Osteocyte (in vitro differentiated cells): ENCODE measurements at places on chromosomes 1 and 21.

GRCh38 chr1:52190500-52191252 lies 48.8 kb downstream of the ZFYVE9 start:
- no peak for DNase-seq

- DNase-seq: no peak
Observed at GRCh38 chr21:31727181-31727580, 4.7 kb downstream of the SCAF4 start.

DNA sequence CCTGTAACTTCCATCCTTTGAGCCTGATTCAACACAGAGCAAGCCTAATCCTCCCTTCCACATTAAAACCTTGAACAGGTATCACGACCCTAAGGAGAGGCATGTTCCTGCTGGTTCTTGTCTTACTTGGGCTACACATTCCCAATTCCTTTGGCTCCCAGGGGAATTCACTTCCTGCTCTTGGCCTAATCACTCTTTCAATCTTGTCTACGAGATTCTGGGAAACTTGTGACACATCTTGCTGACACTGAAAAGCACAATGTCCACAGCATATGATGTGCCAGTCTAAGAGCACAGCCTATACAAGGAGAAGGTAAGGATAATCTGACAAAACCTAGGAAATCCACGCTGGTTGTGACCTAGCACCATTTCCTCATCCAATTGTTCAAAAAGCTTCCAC lies 163.9 kb downstream of the GABPA start:
- DNase-seq: no peak

DNA sequence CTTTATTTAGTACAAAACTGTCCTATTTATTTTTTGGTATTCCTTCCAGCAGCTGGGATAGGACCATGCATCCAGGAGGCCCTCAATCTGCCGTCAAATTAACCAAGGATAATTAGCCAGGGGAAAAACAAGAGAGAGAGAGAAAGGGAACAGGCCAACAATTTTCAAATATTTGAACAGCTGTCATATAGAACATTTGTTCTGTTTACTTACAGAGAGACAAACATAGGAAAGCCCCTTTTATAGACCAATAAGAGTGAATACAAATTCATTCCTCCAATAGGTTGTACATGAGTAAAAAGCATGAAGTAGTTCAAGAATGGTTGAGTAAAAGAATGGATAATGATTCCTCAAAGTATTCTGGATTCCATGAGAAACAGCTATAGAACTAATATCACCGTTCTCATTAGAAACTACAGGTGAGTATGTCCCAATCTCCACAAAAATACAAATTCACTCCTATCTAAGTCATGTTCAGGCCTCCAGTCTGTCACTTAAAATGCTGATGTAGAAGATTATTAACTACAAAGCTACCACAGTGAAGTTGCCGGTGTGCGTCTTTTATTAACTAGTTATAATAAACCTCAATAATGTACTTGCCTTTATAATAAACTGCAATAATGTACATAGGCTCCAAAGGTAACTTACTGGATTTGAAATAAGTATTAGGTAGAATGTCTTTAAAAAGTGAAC lies 64.8 kb upstream of the GNG4 start:
- no peak for DNase-seq

DNA sequence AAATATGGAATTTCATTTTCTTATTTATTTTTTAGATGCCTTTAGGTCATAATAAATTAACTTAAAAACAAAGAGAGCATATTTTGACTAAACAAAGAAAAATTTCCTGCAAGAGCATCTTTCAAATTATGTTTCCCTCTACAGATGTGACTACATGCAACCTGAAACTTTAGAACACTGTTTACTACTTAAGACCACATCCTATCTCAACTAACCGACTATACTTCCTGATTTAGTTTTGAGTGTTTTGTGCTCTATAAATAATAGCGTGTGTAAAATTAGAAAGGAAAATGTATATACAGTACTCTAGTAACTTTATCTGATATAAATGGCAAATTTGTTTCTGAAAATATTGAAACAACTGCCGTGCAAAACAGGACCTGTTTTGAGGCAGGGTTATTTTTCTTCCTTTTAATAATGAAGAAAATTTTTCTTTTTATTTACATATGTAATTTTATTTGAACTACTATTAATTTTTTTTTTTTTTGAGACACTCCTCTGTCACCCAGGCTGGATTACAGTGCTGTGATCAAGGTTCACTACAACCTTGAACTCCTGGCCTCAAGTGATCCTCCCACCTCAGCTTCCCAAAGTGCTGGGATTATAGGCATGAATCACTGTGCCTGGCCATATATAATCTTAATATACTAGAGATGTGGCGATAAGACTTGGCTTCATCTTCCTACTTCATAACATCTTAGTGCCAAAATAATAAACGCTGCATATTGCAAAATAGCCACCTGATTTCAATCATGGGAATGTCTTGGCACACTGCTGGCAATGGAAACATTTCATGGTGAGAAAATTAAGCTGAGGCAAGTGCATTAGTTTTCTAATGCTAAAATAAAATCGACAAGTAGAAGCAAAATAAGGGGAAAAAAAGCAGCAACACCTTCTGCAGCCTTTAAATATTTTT lies 12.3 kb downstream of the ZRANB2 start:
- no peak for DNase-seq

GRCh38 chr1:109396871-109397580 lies 692 bp downstream of the SORT1 start:
- no peak for DNase-seq

DNA sequence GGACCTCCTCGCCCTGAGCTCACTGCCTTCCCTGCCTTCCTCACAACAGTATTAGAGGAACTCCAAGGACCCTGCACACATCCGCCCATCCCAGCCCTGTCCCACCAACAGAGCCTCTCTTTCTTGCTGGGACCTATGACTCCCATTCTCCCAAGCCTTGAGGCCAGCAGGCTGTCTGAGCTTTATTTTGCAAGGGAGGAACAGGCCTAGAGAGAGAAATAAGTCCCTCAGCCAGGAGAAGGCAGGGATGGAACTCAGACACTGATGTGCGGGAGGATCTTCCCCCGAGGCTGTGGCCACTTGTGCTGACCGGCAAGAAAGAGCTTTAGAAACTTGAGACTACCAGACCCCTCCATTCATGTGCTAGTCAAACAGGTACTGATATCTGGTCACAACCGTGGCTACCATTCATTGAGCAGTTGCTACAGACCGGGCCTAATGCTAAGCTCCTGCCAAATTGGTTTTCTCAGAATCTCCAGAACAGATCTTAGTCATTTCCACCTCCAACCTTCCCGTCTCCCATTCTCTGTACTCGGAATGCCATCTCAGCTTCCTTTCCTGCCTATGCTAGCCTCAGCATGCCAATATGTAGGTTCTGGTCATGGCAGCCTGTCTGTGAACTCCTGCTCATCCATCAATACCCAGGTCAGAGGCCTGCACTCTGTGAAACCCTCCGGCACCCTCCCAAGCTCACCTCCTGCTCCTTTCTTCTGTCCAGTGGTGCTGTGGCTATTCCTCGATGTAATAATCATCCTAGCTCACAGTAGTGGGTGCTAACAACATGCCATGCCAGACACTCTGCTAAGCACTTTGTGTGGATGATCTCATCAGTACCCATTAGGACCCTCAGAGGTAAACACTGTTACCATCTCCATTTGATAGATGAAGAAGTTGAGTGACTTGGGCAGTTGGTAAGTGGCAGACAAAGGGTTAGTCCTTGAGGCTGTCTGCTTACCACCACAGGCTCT lies 3.8 kb downstream of the TMEM54 start:
- no peak for DNase-seq

GRCh38 chr1:190963321-190963720 lies 485.7 kb upstream of the BRINP3 start:
- DNase-seq: no peak

DNA sequence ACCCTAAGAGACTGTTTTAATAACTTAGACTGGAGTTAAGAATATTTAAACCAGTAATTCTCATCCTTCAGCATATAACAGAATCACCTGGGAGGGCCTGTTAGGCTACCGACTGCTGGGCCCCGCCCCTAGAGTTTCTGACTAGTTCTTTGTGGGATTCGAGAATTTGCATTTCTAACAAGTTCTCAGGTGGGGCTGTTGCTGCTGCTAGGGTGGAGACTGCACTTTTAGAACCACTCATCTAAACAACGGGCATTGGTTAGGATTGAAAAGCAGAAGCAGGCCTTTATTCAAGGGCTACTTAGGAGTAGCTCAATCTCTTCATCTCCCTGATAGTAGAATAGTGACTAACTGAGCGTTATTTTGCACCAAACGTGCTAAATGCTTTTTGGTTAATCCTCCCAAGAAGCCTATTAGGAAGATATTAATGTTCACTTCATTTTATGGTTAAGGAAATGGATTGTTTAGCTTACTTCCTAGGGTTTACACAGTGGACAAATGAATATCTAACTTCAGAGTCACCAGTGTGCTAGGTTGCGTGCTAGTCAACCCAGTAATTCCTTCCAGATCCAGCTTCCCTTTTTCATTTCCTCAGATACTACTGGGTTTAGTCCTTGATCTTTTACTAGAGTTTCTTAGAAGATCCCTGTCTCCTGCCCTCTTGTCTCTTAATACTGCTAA lies 31.1 kb upstream of the UAP1 start:
- DNase-seq: no peak

DNA sequence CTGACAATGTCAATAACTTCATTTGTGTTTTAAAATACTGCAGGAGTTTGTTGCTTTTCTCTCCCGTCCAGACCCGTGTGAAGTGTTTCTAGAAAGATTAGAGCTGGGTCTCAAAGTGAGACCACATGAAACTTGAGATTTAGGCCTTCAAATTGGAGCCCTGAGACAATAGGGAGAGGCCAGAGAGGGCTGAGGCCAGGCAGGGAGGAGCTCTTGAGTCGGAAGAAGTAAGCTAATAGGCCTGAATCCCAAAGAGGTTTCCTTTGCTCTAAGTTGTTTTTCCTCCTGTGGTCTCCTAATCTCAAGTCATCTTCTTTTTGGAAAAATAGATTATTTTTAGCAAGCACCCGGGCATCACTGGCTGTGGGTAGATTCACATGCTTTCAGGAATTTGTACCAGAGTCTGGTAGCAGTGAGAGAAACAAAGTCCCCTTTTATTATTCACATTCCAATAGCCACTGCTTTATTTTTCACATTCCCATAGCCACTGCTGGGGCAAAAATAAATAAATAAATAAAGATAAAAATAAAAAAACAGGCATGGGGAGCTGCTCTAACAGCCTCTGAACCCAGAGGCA lies 25.6 kb downstream of the CD244 start:
- DNase-seq: no peak

DNA sequence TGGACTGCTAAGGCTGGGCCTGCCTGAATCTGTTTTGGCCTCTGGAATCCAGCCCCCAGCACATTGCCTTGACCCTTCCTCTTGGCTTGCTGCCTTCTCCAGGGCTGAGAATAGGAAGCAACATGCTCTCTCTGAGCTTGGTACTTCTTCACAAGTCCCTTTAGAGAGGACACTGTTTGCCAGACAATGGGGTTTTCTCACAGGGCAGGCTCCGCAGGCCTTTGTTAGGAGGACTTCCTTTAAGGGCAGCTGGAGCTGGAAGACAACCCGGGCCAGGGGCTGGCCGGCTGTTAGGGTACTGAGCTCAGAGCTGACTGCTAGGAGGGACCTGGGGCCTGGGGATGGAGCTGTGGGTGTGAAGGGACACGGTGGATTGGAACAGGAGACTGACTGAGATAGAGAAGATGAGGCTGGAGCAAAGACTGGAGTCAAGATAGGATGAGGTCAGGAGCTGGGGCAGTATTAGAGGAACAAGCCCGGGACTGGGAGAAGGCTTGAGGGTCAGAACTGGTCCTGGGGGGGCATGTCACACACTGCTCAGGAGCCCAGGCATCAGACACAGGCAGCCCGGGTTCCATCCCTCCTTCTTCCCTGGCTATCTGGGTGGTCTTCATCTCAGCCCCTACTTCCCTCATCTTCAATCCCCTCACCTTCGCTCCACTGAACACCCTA lies 5.4 kb upstream of the ALPL start:
- DNase-seq: no peak

- no peak for DNase-seq
Observed at GRCh38 chr1:199109160-199109559, 470.3 kb downstream of the PTPRC start.

DNA sequence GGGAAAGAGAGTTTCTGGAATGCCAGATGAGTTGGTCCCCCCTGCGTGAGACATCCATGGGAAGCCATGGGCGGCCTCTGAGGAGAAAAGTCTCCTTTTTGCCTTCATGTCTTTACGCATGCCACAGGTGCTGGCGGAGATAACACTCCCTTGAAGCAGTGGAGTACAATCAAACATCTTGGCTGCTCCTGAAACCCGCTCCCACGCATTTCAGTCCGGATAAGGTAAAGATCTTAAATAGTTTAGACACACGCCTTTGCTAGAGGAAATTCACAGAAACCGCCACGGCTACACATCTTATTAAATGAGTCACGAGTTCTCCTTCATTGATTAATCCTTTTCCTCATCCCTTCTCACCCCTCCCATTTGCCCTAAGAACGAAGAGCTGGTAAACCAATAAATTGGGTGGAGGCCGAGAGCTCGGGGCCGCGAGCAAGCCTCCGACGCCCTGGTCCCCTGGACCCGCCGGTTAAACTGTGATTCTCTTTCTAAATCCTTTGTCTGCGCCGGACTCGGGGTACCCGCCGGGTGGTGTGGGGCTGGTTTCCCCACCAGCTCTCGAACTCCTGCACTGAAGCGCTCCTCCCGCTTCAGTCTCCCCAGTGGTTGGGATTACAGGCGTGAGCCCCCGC lies 6.6 kb upstream of the ZNF669 start:
- peak; percentile 46 for DNase-seq

GRCh38 chr1:192609110-192610079 lies 26.6 kb upstream of the RGS13 start:
- no peak for DNase-seq

DNA sequence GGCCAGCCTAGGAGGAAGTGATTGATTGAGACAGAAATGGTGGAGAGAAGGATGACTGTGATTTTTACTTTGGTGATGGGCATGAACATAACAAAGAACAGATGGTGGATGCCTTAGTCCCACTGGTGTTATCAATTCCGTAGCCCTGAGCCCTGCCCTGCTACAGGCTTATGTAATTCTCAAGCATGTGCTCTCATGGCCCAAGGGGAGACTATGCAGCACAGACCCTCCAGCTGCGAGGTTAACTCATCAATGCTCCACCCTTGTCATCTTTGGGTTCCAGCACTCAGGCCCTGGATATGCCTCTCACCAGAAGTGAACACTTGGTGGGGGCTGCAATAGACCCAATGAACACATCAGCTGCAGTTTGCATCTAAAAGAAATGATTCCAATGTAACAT lies 62.7 kb upstream of the LRRC8D start:
- no peak for DNase-seq

DNA sequence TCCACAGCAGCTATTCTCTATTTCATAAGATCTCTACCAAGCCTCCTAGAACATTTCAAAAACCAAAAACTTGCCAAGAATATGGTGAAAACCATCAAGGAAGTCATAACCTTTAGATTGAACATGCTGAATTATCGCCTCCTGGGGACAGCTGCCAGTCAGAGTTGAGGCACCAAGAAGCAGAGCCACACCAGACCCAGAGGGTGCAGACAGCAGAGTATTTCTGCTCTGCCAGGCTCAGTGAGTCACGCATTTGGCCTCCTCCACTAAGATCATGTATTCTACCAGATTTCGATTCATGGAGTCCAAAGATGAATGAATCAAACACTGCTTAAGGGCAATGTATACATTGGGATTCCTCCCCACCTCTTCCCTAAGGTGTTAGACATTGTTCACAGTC lies 2.1 kb downstream of the F3 start:
- DNase-seq: no peak
